ENCODE measurements at places on chromosomes 7 and 10.
A peak's percentile ranks its signal among the peaks of the same experiment; 100 is the strongest.

DNA sequence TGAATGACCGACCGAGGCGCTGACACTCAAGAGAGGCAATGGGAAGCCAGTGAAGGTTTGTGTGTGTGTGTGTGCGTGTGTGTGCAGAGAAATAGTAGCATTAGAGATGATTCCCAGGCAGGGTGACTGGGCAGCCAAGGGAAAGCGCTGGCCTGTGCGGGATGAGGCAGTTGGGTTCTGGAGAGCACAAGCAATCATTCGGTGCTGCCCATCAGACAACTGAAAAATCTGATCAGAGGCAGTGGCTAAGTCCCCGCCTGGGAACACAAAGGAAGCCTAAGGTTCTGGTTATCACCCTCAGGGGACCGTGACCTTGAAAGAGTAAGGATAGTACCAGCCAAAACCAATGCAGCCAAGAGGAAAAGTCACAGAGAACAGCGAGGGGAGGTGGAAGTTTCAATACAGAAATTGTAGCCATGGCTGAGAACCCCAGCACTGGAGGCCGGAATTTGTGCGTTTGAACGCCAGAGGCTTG is 868 bp upstream of the PDCD4 start:
- DNase-seq: no peak

DNA sequence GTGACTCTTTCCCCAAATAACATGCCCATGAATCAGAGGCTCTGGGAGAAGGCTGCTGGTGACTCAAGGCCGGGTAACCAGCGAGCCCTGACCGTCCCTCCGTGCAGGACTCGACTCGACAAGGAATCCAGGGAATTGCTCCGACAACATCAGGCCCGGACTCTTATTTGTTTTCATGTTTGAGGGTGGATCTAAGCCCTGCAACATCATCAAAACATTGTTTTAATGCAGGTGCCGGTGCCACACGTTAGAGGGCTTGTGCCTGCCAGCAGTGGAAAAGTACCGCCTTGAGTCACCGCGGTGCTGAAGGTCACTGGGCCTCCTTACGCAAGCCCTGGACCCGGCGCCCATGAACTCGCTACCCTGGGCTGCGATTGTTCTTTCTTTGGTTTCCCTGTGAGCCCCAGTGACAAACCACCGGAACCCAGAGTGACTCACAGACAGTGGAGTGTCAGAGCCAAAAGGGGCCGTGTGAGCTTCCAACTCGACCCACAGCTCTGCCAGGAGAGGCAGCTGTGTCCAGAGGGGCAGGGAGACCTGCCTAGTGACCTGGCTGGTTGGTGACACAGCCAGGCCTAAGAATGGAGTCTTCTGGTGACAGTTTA is 139.4 kb upstream of the SHH start:
- peak; percentile 88 for DNase-seq

DNA sequence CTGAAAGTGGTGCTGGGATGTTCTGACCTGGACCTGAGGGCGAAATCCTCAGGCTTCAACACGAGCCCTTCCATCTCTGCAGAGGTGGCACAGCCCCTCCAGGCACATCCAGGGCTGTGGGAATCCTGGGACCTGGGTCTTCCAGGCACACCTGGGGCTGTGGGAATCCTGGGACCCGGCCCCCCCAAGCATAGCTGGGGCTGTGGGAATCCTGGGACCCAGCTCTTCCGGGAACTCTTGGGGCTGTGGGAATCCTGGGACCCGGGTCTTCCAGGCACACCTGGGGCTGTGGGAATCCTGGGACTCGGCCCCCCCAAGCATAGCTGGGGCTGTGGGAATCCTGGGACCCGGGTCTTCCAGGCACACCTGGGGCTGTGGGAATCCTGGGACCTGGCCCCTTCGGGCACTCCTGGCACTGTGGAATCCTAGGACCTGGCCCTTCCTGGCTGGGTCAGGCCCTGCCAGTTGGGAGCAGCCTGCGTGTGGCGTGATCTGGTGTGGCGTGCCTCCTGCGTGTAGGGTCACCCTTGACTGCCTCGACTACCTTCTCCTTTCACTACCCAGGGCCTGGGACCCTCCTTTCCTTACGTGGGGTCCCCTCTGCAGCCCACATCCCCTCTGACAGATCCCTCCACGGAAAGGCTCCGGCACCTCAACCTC is 124.0 kb downstream of the WDR37 start:
- no peak for DNase-seq

DNA sequence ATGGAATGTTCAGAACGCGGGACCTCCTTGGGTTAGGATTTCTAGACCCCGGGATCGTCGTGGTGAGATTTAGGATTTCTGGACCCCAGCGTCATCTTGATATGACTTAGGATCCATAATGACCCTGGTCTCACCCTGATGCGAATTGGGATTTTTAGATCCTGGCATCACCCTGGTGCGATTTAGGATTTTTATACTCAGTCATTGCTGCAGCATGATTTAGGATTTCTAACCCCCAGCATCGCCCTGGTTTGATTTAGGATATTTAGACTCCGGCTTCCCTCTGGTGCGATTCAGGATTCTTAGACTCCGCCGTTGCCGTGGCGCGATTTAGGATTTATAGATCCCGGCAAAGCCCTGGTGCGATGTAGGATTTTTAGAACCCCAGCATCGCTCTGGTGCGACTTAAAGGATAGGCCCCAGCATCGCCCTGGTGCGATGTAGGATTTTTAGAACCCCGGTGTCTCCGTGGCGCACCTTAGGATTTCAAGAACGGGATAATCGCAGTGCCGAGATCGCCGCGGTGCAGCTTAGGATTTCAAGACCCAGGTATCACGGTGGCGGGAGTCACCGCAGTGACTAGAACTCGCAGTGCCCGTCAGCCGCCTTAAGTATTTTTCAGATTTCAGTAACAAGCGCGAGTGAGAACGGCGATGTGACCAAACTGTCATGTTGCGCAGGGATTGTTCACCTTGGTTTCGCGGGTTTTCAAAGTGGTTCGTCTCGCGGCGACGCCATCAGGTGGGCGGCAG is 814 bp downstream of the MEST start:
- no peak for DNase-seq

DNA sequence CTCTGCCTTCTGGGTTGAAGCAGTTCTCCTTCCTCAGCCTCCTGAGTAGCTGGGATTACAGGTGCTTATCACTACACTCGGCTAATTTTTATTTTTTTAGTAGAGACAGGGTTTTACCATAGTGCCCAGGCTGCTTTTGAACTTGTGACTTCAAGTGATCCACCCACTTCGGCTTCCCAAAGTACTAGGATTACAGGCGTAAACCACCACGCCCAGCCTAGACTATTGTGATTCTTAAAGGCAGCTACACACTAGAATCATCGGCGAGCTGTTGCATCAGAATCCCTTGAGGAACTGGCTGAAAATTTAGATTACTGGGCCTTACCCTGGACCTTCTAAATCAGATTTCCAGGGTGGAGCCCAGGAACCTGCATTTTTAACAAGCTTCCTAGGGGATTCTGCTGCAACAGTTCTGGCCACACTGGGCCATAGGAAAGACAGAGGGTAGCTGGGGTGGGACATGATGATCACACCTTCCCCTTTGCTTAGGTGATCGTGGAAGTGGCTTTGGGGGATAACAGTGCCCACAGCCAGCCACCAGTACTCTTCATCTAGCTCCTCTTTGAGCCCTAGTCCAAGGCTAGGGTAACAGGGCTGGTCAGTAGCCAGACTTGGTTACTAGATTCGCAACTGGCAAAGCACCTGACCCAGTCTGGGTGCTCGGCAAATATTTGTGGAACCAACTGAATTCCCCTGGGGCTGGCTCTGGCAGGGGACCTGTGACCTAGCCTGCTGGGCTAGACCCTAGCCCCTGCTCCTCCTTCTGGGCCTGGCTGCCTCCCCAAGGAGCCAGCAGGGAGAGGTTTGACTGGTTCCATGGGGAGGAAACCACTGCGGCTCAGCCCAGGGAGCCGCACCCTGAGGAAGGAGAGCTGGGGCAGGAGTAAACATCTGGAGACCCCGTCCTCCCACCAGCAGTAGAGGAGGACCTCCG is 67.1 kb upstream of the DUSP5 start:
- no peak for DNase-seq

- DNase-seq: no peak
Measured at GRCh38 chr7:18927134-18927533, 190.3 kb downstream of the TWIST1 start.

DNA sequence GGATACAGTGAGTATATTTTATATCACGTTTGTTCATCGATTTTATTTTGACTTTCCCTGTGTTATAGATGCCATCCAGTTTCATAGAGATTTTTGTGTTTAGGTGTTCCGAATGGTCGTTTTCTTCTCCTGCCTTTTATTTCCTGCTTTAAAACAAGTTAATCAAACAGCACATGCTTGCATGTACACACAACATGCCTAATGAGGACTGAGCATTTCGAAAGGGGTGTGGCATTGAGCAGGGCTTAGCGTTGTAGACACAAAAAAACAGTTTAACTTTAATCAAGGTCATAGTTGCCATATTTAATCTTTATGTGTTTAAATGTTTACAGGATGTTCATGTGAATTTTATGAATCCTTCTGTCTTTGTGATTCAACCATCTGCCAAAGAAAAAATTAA is 430.5 kb upstream of the GALNT17 start:
- DNase-seq: no peak

DNA sequence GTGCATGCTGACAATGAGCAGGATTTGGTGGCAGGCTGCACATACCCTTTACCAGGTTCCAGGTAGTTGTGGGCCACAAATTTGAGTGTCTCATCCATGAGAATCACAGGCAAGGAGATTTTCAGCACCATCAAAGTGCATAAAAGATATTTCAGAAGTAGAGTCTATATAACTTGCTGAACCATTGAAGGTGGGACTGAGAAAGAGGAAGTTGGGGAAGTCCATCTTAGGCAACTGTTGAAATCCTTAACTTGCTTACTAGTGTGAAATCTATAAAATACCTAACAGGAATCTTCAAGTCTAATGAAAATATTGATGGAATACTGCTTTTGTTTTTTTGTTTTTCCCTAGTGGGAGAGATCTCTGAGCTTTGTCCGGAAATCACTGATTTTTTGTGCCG is 325.1 kb upstream of the PLXDC2 start:
- no peak for DNase-seq

- DNase-seq: no peak
Measured at GRCh38 chr7:101308245-101309085, 13.1 kb downstream of the IFT22 start.
